ENCODE measurements at places on chromosomes 3 and 15.
A peak's percentile ranks its signal among the peaks of the same experiment; 100 is the strongest.

GRCh38 chr15:99087405-99087943, 17.4 kb upstream of the SYNM start:
- DNase-seq, result no peak

GRCh38 chr3:11085093-11085840, 69.0 kb upstream of the HRH1 start:
- DNase-seq, result peak; percentile 34

DNA sequence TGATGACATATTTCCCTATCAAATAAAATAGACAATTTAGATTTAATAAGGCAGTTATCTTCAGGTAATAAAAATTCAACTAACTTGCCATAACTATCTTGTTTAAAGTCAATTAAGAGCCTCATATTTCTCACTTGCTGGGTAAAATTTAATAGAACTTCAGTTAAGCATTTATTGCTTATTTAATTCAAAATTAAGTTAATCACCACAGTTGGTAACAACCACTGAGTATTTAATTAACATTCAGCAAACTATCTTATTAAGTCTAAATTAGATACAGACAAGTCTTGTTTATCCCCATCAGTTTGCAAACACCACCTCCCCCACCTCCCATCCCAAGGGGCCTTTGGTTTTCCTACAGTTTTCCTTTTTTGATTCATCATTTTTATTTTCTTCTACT, 14.7 kb downstream of the LPP start:
- no peak for DNase-seq

DNA sequence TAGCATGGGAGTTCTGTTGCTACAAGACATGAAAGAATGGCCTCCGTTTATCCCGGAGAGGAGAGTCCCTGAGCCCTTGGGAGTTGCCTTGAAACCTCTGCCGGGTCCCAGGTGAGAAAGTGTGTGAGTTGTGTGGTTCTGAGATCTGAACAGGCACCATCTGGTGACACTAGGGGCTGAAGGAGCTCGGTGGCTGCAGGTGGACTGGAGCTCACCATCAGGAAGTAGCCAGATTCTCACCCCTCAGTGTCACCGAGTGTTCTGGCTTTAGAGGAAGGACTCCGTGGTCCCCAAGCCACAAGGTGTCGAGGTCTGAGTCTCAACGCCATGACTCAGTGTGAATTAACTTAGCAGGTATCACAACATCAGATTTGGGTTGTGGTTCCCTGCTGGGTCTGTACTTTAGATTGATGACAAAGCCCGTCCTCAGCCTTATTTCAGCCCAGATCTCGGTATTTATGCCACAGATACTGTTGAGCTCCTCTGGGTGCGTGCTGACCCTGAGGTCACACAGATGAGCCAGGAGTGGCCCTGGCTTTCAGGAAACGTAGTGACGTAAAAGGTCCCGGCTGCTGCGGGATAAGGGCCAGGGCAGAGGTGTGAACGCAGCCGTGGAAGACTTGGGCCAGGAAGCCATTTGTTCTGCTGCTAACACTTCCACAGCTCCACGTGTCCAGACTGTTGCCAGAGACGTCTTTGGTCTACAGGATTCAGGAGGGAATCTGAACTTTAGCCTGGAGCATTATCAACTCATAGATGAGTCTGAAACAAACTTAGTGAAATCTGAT, 54.4 kb downstream of the PGPEP1L start:
- DNase-seq, result peak; percentile 61

DNA sequence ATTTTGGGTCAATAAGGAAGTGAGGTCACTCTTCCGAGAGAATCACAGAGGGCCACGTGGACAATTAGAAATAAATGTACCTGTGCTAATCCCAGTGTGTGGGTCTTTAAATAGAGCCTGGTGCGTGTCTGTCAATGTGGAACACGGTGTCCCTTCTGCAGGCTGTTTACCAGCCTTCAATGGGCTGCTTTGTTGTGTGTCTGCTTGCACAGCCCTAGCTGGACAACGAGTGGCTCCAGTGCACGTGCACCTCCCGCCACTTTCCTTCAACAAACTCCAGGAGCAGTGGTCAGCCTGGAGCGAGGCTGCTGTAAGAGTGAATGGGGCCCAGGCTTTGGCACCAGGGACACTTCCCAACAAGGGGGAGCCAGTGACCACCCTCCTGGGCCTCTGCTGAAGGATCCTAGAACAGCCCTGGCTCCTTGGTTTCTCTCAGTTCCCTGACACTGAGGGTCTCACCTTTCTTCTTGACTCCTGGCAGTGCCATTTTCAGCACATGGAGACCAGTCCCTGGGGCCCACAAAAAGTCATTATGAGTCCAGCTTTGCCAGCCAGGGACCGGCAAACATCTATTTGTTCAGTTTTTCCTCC, 76.1 kb downstream of the ISG20 start:
- no peak for DNase-seq

Measured in activated CD4-positive, alpha-beta T cell treated with anti-CD3 and anti-CD28 coated beads, Interleukin-2, amount 10 ng/mL, durations not matched to agents 24 days and 14 days (primary cell).